Hepatic stellate cell (primary cell): ENCODE measurements at places on chromosomes 7 and 10.

DNA sequence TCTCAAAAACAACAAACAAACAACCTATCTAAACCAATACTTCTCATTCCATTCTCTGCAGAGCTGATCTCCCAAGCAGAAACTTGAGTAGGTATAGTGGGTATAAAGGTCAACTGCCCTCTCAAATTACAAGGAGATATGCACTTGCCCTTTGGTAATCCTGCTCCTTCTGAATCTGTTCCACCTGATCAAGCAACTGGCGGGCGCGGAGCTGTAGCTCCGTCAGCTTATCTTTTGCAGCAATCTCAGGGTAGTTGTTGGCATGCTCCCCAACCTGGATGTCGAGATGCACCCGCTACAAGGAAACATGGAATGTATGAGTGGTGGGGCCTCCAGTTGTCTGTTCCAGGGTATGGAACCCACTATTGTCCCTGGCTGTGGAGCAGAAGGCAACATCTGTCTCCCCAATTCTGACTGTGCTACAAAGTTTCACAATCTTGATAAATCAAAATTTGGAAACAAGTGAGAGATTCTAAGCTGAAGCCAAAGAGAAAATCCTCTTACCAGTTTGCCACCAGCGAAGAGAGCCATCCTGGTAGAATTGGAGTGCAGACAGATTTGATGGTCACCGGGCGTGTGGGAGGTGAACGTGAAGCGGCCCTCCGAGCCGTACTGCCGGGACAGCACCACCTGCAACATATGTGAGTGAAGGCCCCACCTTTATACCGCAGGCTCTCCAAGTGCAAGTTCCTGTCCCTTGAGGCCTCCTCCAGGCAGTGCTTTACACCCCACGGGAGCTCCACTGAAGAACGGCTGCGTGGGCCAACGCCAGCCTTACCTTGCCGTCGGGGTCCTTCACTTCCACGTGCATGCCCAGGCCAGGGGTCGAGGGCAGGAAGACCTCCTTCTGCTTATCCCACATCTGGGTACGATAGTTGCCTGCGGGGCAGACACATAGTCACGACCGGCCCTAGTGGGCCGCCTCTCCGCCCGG is 819 bp downstream of the TMED4 start:
- DNase-seq, result peak; percentile 18

DNA sequence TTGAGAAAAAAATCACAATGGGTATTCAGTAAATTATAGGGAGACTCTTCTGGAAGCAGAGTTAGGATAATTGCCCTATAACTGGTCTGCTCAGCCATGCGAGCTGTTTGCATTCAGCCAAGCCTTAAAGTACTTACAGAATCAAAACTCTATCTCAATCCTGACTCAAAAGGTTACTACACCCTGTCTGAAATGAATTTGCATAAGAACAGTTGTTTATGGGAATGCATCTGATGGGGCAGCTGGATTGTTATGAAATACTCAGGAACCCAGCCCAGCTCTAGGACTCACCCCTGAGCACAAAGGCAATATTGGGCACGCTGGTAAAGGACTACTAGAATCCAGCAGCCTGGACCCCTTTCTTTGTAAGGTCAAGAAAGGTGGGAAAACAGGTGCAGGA is 38.8 kb downstream of the AKR1B15 start:
- DNase-seq, result no peak

- no peak for DNase-seq
These were observed 606.0 kb downstream of the ARL4A start for GRCh38 chr7:13293264-13294002.

DNA sequence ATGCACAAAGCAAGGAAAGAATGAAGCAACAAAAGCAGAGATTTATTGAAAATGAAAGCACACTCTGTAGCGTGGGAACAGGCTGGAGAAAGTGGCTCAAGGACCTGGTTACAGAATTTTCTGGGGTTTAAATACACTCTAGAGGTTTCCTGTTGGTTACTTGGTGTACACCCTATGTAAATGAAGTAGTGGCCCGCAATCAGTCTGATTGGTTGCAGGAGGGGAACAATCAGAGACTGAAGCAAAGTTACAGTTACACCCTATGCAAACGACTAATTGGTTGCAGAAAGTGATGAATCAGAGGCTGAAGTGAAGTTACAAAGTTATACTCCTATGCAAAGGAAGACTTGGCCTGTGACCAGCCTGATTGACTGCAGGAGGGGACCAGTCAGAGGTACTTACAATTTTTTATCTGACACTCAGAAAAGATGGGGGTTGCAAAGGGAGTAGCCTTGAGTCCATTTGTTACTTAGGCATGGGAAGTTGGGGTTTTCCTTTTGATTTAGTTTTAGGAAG is 3.6 kb upstream of the MTPN start:
- DNase-seq, result no peak

- no peak for DNase-seq
These were observed 14.8 kb downstream of the CCL24 start for GRCh38 chr7:75798770-75799169.

- DNase-seq, result peak; percentile 65
These were observed 208.8 kb downstream of the KCNMA1 start for GRCh38 chr10:77428691-77429395.

DNA sequence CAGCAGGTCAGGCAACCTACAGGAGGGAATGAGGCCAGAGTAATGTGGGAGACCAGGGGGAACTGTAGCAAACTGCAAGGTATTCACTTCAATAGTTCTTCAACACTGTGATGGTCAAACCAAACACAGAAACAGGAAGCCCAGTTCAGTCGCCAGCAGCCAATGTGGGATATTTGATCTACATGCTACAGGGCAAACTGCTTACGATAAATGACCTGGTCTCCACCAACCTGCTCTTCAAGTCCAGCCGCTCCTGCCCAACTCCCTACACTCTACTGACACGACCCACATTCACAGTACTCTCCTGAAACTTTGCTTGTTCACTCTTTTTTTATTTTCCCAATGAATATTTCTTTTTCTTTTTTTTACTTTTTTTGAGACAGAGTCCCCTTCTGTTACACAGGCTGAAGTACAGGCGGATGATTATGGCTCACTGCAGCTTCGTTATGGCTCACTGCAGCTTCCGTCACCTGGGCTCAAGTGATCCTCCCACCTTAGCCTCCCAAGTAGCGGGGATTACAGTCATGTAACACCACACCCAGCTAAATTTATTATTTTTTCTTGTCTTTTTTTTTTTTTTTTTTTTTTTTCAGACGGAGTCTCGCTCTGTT is 42.1 kb downstream of the MDH2 start:
- DNase-seq, result no peak

- no peak for DNase-seq
These were observed 40.8 kb upstream of the SEC61G start for GRCh38 chr7:54799792-54800191.

GRCh38 chr7:91140286-91140685 is 123.9 kb upstream of the FZD1 start:
- no peak for DNase-seq

DNA sequence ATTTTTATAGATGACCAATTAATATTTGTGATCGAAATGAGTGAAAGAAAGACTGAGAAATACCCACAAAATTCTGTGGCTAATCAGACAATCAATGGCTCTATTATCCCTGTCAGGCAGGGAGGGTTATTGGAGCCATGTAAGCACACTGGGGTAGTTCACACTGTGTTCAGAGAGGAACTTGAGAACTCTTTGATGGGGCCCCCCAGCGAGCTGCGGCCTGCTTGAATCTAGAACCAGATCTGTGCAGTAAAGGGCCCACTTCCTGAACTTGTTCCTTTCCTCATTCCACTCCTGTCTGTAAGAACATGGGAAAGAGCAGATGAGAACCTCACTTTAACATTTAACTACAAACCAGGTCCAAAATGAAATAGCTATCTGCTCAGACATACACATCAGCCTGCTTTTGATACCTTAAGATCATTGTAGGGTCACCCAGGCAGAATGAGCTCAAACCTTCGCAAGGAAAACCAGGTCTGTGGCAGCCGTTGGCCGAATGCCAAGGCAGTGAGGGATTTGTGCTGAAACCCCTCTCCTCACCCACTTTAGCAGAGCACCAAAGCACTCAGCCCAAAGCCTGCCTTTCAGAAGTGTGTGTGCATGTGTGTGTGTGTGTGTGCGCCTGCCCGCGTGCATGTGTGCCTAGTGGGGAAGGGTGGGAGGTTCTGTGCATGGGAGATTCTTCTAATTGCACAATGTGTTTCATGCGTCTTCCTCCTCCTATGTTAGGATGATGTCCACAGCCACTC is 365.6 kb upstream of the MGMT start:
- DNase-seq, result no peak

GRCh38 chr10:131636841-131637724 is 263.7 kb upstream of the PPP2R2D start:
- no peak for DNase-seq

GRCh38 chr10:86942441-86943315 is 14.7 kb downstream of the MMRN2 start:
- DNase-seq, result no peak

- no peak for DNase-seq
These were observed 45.3 kb downstream of the GRID2IP start for GRCh38 chr7:6505685-6506559.

GRCh38 chr7:2522780-2523433 is 3.3 kb downstream of the LFNG start:
- DNase-seq, result peak; percentile 67

DNA sequence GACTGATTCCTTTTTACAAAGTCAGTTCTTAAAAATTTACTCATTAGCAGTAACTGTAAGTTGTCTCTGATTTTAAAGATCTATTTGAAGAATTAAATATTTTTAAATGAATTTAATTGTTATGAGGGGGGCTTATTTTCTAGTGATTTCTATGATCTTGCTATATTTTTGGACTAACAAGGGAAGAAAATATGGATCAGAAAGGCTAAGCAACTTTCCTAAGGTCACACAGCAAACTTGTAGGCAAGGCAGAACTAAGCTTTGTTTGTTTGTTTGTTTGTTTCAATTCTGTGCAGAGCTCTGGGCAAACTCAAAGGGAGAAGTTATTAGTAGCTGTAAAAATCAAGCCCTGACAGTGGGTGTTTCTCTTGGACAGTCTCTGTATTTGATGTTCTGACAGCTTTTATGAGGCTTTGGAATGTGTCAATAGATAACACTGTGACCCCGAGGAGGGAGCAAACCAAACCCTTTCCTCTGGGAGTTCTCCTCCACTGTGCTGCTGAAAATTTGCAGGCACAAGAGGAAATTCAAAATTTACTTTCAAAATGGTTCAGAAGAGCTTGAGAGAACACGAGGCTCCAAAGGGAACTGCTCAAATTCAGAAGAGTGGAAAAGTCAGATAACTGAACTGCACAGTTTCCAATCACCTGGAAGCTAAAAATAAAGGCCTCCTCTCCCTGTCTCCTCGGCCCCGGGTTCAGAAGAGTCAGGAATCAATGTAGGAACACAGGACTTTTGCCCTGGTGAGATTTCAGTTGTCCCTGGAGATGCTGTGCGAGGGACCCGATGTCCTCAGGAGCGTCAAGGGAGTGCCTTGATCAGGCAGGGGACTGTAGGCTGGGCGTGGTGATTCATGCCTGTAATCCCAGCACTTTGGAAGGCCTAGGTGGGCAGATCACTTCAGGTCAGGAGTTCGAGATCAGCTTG is 325.7 kb downstream of the GATA3 start:
- no peak for DNase-seq

DNA sequence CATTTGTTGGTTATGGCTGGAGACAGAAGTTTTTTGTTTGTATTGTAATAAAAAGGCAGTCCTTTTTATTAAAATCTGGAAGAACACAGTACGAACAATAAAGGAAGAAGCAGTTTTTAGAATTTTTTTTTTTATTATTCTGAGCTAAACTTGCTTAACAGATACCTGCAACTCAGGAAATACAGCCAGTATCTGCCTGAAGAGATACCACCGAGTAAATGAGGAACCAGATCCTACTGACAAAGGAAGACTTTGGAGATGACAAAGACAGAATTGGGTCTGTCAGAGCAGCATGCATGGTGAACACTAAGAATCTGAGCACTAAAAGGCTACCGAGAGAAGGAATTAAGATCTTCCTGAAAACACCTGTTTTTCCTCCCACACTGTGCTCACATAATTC is 1335.9 kb upstream of the SORCS1 start:
- DNase-seq, result no peak

GRCh38 chr10:122279725-122280141 is 8.6 kb downstream of the BTBD16 start:
- DNase-seq, result no peak

DNA sequence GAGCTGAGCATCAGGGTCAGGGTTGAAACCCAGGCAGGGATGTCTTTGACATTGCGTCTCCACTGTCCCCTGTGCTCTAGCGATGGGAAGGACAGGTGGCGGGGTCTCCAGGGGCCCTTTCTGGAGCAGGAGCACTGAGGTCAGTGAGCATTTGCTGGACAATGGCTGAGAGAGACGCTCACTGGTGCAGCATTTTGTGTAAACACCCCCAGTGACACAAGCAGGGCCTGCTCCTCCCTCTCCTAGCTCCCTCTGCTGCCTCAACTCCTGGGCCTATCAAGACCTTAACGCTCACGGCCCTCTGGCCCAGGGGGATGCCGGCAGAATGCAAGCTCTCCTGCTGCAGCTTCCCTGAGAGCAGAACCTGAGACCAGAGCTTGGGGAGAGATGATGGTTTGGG is 17.4 kb upstream of the INMT start:
- DNase-seq, result no peak

DNA sequence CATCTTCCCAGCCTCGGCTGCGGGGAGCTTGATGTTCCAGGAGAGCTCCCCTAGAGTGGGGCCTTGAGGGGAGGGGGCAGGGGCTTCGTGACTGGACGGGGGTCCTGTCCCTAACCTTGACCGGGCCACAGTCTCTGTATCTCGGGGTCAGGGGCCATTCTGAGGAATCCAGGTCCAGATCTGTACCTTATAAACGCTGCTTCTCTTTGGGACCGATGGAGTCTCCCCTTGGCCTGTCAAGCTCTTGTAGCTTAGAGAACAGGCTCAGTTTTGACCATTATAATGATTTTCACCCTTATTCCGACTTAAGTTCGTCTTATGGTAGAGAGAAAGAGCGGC is 831 bp downstream of the ZKSCAN5 start:
- DNase-seq, result no peak

DNA sequence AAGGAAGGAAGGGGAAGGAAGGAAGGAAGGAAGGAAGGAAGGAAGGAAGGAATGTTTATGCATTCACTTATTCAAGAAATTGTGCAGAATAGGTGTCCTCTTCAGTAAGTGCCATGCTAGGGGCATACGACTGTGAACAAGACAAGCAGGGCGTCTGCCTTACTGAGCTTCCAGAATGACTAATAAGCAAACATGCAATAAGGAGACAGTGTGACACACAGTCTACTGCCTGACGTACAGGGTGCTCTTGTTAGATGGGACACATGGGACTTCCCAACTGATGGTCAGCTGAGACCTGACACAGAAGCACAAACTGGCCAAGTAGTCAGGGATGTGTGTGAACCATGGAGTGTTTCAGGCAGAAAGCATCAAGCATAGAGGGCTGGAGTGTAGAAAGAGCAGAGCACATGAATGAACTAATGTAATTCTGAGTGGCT is 18.2 kb downstream of the DNAJC12 start:
- DNase-seq, result peak; percentile 21
